Stimulated activated CD4-positive, alpha-beta T cell treated with anti-CD3 and anti-CD28 coated beads, Interleukin-15, amount 100 ng/mL, for 48 hours (primary cell): ENCODE measurements at places on chromosomes 3 and 15.

- no peak for DNase-seq
Observed at GRCh38 chr15:48425051-48425450, 93.8 kb downstream of the DUT start.

GRCh38 chr3:73765878-73766545 is 141.3 kb upstream of the PDZRN3 start:
- no peak for DNase-seq

- no peak for DNase-seq
Observed at GRCh38 chr15:85412066-85412465, 31.7 kb downstream of the AKAP13 start.

DNA sequence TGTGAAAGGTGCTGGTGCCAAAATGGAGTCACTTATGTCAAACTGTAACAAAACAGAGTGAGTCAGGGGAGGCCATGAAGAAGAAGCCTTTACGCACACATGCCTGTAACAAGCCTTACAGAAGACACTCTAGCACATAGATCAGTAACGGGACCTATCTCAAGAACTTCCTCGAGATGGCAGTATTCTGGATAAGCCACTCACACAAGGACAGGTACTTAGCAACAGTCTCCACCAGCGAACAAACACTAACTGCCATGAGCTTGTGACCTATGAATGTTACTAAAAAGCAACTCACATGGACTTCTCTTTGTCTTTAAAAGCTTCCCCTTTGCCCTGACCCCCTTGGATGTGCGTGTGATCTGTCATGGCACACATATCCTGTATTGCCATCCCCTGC is 235.1 kb downstream of the CD47 start:
- DNase-seq = no peak

DNA sequence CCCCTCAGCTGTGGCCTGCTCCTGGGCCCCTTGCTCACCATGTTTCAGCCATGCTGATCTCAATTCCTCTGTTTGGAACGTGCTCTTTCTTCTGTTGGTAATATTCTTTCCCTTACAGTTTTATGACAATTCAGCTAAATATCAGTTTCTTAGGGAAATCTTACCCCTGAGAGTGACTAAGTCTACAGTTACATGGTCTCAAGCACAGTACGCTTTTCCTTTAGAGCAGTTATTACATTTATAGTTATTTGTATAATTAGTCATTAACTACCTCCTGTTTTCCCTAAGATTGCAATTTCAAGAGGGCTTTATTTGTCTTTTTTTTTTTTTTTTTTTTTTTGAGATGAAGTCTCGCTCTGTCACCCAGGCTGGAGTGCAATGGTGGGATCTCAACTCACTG is 23.5 kb downstream of the C3orf62 start:
- DNase-seq = no peak
